ENCODE measurements at places on chromosomes 12 and 14.

DNA sequence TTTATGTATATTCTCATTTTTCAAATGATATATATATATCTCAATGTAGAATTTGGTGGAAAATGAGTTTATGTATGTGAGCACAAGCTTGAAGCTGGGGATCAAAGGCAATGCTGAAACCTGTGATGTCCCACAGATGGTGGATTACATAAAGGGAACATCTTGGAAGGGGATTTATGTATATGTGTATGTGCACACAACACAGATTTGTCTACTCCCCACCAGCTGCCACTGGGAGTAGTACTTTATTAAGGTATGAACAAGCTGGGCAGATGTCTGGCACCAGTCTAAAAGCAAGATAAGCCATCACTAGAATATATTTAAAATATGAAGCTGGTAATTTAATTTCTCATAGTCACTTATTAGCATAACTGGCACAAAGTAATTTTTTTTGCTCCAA, 895.6 kb downstream of the SLC6A15 start:
- no peak for DNase-seq

GRCh38 chr12:132700212-132700822, 10.3 kb upstream of the PGAM5 start:
- no peak for DNase-seq

DNA sequence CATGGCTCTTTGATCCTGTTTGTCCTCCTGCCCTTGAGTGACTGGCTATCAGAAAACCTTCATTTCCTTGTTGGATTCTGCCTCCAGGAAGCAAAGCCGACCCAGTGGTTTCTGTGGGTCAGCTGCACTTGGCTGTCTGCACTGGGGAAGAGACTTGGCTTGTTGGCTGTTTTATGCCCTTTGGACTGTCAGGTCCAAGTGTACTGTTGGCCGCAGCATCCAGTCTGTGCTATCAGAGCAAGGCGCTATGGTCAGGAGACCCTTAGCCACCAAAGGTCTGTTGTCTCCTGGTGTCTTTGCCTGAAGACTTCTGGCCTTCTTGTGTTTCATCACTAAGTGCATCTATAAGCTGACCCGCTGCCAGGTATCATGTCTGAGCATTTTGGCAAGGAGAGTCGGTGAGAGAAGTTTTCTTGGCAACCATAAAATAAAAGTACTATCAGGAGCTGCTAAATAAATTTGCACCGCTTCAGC, 177.4 kb upstream of the HIF1A start:
- DNase-seq: no peak

DNA sequence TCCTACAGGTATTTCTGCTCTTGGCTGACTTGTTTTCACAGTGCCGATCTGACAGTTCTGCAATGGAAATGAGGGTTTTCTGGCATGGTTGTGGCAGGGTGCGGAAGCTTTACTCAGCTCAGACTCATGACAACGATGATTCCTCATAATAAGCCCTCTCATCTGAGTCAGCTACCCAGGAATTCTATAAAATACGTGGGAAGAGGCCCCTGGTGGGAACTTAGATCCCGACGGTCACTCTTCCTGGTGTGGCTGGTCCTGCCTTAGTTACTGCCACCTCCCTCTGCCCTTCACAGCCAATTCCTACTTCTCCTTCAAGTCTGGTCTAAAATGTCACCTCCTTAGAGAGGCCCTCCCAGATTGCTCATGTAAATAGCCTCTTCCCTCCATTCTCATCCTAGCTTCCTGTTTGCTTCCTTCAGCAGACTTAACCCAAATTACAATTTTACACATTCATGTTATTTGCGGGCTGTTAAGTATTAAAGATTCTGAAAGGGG, 104.2 kb upstream of the MAP1LC3B2 start:
- no peak for DNase-seq

- DNase-seq: no peak
Measured at GRCh38 chr12:41189395-41190251, 1.5 kb downstream of the PDZRN4 start.

GRCh38 chr14:28777471-28778137, 11.0 kb downstream of the FOXG1 start:
- no peak for DNase-seq

DNA sequence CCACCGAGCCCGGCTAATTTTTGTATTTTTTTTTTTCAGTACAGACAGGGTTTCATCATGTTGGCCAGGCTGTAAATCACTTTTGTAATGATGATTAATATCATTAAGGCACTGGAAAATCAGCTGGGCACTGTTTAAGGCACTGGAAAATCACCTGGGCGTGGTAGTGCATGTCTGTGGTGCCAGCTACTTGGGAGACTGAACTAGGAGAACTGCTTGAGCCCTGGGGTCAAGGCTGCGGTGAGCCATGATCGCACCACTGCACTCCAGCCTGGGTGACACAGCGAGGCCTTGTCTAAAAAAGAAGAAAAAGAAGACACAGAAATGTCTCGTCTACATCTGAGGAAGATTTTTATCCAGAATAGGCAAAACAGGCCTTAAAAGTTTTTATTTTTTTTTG, 12.7 kb downstream of the SLC11A2 start:
- no peak for DNase-seq

- no peak for DNase-seq
Measured at GRCh38 chr12:105084251-105085250, at the start of gene ALDH1L2. TSS of gene ALDH1L2 (minus strand) at chr12:105084458. CDS start at chr12:105084436, 22 bp downstream.

DNA sequence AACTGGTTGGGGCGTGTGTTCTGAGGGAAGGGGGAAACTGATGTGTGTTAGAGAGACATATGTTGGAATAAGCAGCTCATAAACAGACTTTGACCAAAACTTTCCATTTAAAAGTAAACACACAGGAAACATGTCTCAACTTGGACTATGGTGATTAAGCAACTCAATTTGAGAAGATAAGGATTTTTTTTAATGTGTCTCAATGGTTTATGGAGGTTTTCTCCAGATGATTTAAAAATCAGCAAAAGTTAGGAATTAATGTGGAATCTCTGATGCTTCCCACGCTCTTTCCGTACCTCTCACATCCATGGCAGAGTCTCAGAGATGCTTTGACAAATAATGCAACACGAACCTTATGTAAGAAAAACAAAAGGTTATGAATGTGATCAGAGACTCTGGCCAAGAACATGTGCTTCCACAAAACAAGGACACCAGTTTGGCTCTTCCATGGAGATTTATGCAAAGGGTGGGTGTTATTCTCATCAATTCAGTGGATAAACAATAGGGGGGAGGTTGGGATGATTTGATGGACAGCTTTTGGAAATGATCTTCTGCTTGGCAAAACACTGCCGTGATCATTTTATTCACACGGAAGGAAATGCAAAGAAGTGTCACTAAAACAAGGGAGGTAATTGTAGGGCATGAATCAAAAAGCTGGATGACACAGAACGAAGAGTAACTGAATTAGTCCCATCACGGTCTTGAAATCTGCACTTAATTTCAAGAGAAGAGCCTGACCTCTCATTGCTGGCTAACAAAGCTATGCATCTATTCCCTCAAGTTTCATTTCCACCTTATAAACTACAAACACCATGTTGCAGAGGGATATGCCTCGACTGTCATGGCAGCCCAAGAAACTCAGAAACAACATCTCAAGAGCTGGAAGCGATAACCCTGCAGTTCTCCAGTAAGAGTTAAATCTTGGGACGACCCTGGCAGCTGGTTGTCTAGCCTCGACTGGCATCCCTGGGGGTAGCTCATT, 76.5 kb downstream of the FOXN3 start:
- no peak for DNase-seq

GRCh38 chr12:24900196-24900595, 48.7 kb downstream of the BCAT1 start:
- no peak for DNase-seq

- DNase-seq: no peak
Measured at GRCh38 chr14:31207287-31207754, 272 bp downstream of the HECTD1 start.

Data from activated CD8-positive, alpha-beta memory T cell treated with anti-CD3 and anti-CD28 coated beads for 4 hours (primary cell).